AG04450 (cell line): ENCODE measurements at places on chromosomes 1 and 21.

GRCh38 chr21:35011681-35012080 lies 37.4 kb downstream of the RUNX1 start:
- peak; percentile 21 for DNase-seq

DNA sequence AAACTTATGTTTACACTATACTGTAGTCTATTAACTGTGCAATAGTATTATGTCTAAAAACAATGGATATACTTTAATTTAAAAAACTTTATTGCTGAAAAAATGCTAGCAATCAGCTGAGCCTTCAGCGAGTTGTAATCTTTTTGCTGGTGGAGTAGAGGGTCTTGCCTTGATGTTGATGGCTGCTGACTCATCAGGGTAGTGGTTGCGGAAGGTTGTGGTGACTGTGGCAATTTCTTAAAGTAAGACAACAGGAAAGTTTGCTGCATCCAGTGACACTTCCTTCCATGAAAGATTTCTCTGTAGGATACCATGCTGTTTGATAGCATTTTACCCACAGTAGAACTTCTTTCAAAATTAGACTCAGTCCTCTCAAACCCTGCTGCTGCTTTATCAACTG lies 234.7 kb upstream of the CSF3R start:
- no peak for DNase-seq

DNA sequence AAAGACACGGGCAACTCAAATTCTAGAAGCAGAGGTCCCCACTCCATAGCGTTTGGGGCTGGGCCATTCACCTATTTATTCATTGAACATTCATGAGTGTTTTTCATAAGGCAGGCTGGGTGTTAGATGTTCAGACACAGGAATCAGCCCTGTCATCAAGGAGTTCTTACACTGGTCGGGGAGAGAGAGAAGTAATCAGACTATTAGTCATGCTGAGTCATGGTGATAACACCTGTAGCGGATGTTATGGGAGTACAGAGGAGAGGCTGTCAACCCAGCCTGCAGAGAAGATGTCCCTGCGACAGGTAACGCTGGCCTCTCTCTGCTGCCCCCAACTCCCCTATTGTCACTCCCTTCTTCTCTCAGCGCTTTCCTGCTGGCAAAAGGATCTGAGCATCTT lies 17.2 kb downstream of the LY9 start:
- DNase-seq: no peak

GRCh38 chr1:9253004-9253403 lies 18.4 kb downstream of the H6PD start:
- no peak for DNase-seq

DNA sequence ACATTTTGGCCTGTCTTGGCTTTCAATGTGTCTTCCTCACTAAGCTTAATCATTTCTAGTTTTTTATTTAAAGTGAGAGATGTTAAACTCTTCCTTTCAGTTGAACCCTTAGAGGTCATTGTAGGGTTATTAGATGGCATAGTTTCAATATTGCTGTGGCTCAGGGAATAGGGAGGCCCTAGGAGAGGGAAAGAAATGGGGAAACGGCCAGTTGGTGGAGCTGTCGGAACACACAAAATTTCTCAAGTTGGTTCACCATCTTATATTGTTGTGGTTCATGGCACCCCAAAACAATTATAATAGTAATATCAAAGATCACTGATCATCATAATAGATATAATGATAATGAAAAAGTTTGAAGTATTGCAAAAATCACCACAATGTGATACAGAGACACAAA lies 31.4 kb upstream of the KAZN start:
- no peak for DNase-seq

DNA sequence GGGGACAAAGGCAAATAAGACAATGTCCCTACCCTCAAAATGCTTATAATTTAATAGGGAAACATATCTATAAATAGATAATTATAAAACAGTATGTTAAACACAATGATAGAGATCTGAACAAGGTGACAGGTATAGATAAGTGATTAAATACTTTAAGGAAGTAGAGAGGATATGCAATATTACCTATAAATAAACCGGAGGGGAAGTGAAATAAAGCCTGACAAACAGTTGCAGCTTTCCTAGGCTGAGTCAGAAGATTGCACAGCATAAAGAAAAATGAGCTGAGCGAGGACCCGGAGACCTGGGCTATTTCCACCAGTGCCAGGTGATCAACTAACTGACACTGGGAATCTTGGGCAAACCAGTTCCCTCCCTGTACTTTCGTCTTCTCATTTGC lies 11.5 kb upstream of the PSRC1 start:
- no peak for DNase-seq

GRCh38 chr1:10980094-10980577 lies 32.3 kb upstream of the TARDBP start:
- peak; percentile 32 for DNase-seq

DNA sequence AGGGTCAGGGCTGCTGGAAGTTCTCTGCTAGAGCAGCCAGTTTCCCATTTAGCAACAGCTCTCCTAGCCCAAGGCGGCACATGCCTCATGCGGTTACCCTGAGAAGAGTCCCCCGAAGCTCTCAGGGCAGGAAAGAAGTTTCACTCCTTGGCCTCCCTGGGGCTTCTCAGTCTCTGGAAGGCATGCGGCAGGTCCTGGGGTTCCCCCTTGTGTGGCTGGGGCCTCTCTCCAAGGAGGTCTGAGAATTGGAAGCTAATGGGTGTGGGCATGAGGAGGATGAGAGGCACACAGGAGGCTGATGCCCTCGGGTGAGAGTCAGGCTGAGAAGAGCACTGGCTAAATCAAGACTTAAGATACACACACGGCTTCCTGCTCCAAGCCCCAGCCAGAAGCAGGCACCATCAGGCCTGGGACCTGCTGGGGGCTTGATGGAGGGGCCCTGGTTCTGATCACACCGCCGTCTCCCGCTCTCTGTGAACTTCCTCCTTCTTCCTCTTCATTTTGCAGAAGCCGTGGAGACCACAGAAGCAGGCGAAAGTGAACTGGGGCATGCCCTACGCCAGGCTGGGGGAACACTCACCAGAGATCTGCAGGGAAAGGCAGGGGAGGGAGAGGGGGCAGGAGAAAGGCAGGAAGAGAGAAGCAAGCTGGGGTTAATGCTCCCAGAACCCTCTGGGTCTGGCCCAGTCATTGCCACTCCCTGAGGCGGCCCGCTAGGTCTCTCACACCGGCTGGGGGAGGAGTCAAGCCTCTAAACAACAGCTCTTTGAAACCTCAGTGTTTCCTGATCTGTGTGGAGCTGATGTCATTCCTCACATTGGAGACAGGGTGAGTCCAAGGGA lies 15.1 kb downstream of the BLACAT1 start:
- no peak for DNase-seq

- no peak for DNase-seq
Measured at GRCh38 chr1:14173598-14173997, 424.9 kb upstream of the KAZN start.

- DNase-seq: no peak
Measured at GRCh38 chr1:222071387-222071786, 329.5 kb upstream of the DUSP10 start.

DNA sequence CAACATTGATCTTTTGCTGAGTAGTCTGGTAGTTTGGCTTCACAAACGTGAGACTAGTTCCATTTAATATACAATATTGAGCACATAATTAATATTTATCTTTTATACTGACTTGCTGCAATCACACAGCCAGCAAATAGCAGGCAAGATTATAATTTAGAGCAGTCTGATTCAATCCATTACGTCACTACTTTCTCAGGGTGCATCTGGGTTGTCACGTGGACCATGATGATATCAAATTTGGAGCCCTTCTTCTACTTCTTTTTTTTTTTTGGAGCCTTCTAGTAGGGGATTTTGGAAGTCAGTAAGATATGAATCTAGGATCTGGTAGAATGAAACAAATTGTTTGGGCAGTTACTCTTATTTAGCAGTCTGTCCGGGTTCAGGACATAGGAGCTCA lies 100.6 kb upstream of the SLC5A9 start:
- DNase-seq: no peak

DNA sequence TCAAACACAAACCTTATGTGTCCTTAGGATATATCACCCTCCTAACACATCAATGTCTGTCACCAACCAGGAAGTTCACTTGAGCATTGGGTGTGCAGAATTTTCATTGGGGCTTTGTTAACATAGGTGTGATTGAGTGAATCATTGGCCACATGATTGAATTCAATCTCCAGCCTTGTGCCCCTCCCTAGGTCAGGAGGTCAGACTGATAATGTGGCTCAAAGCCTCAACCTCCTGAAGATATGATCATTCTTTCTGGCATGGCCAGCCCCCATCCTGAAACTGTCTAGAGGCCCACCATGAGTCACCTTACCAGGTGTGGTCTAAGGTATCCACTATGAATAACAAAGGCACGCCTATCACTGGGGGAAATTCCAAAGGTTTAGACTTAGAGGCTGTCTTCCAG lies 90.1 kb downstream of the PKN2 start:
- no peak for DNase-seq
